ENCODE measurements at places on chromosomes 12 and 14.

GRCh38 chr14:61641914-61642613, 53.2 kb upstream of the HIF1A start:
- no peak for DNase-seq

GRCh38 chr14:24279301-24280186, 8.1 kb upstream of the RABGGTA start:
- peak; percentile 31 for DNase-seq

GRCh38 chr12:133130808-133131128, 341 bp downstream of the ZNF10 start:
- no peak for DNase-seq

DNA sequence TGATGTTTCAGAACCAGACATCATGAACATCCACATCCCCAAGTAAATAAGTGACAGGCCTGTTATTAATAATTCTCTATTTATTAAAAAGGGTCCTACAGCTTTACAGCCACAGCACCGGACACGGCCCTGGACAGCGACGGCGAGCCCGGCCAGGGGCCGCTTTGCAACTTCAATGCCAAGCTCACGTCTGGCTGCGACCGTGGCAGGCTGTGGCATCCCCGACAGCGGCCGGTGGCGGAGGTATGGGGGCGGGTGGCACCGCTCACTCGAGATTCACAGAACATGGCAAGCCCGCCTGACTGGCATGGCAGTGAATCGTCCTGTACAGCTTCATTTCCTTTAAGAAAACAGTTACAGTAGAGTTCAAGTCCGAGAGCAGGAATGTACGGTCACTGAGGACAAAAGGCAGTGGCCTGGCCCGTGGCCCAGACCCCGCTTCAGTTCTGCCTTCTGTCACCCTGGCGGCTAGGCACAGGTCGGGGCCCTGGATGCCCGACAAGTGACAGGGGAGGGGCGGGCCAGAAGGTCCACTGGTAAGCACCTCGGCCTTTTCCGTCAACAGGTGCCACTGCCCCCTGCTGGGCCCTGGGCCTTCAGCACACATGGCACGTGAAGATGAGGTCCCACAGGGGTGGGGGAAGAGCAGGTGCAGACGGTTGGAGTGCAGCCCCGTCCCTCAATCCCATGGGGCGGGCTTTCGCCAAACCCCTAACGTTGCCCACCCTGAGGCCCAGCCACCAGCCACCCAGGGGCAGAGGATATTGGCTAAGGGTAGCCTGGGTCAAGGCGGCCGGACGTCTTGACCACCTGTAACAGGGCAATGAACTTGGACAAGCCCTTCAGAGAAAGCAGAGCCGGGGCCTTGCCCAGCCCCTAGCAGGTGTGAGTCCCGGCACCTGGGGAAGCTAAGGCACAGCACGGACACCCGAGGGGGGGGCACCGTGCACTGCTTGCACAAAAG, 30.3 kb downstream of the HIP1R start:
- DNase-seq = no peak

DNA sequence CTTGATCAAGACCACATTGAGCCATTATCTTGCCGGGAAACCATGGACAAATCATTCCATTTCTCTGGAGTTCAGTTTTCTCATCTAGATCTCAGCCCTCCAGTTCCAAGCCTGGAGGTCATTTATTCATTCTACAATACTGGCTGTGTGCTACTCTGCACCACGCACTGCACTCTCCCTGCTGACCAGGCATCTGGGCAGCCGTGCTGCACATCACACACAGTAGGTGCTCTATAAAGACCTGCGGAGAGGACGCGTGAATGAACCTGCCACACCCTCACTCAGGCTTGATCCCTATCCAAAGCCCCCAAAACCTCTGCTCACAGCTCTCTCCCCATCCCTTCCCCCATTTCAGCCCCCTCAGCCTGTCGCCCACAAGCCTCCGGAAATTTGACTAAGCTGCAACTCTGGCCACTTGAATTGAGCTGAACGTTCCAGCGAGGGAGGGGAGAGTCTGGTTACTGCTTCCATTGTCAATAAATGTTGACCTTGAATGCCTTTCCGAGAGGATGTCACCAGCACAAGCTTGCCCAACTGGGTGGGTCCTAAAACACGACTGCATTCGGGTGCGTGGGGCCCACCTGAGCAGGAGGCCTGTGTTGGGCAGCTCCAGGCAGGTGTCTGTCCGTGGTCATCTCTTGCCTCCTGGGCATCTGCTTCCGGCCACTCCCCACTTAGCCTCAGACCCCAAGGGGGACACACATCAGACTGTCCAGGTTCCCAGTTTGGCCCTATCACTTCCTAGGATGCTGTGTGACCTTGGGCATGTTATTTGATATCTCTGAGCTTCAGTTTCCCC, 17.8 kb downstream of the FAIM2 start:
- DNase-seq = no peak
